Right ventricle myocardium inferior (tissue), 1 donor: ENCODE measurements at places on chromosomes 12 and 14. TPM values are rescaled to one million over a fixed set of nuclear protein-coding genes. Genes with fewer than 3 reads are reported as not detected.
A peak's percentile ranks its signal among the peaks of the same experiment; 100 is the strongest.

GRCh38 chr14:100313464-100314230 lies 7.4 kb upstream of the SLC25A29 start:
- DNase-seq = no peak

- DNase-seq = no peak
Observed at GRCh38 chr12:43009846-43010240, 420.3 kb upstream of the PRICKLE1 start.

DNA sequence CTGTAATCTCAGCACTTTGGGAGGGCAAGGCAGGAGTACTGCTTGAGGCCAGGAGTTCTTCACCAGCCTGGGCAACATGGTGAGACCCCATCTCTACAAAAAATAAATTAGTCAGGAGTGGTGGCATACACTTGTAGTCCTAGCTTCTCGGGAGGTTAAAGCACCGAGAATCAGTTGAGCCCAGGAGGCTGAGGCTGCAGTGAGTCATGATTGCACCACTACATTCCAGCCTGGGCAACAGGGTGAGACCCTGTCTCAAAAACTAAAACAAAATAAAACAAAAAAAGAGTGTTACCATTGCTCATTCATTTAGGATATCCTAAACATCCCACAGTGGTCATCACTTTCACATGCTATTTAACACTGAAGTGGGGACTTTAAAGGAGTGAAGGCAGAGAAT lies 7.8 kb downstream of the NEK9 start:
- no peak for DNase-seq

- no peak for DNase-seq
Observed at GRCh38 chr12:130813436-130813835, 25.6 kb downstream of the STX2 start.

- no peak for DNase-seq
Observed at GRCh38 chr12:50581226-50582184, 76.7 kb downstream of the DIP2B start.

DNA sequence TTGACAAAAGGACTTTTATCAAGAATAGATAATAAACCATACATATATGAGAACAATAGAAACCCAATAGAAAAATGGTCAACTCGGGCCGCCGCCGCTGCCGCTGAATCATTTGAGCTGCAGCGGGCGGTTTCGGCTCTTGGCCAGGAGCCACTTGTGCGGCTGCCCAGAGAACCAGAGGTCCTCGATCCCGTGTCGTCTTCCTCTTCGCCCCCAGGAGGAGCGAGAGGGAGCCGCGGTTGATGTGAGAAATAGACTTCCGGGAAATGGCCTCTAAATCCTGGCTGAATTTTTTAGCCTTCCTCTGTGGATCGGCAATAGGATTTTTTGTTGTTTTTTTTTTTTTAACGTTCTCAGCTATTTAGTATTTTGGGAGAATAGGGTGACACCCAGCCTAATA lies 44.8 kb downstream of the CPSF6 start:
- DNase-seq = peak; percentile 83

DNA sequence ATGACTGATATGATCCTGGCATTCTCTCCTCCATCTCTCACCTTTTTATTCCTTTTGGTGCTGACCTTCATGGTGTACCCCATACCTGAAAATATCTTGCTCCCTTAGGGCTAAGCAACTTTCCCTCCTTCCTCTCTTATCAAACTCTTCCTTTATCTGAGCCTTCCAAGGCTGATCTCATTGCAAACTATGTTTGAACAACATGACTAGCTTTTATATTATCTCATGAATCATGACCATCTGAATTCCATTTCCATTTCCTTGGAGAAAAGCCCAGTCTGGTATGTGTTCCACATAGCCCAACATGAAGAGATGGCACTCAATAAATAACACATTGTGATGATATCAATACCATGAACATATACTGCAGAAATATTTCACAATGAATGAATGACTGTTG lies 111.6 kb downstream of the TSPAN8 start:
- no peak for DNase-seq

DNA sequence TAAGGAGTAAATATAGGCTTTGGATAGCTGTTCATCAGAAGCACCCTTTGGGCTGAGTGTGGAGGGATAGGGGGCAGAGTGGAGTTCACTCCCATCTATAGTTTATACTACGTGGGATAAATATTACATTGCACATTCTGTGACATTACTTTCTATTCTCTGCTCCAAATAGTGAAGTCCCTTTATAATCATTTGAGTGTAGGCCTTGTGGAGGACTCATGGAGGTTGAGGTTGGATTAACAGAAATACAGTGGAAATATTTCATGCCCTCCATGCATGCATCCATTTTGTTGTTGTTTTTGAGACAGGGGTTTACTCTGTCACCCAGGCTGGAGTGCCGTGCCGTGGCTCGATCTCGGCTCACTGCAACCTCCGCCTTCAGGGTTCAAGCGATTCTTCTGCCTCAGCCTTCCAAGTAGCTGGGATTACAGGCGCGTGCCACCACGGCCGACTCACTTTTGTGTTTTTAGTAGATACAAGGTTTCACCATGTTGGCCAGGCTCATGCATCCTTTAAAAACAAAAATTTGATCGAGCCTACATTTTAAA lies 1.4 kb downstream of the CHPT1 start:
- no peak for DNase-seq

DNA sequence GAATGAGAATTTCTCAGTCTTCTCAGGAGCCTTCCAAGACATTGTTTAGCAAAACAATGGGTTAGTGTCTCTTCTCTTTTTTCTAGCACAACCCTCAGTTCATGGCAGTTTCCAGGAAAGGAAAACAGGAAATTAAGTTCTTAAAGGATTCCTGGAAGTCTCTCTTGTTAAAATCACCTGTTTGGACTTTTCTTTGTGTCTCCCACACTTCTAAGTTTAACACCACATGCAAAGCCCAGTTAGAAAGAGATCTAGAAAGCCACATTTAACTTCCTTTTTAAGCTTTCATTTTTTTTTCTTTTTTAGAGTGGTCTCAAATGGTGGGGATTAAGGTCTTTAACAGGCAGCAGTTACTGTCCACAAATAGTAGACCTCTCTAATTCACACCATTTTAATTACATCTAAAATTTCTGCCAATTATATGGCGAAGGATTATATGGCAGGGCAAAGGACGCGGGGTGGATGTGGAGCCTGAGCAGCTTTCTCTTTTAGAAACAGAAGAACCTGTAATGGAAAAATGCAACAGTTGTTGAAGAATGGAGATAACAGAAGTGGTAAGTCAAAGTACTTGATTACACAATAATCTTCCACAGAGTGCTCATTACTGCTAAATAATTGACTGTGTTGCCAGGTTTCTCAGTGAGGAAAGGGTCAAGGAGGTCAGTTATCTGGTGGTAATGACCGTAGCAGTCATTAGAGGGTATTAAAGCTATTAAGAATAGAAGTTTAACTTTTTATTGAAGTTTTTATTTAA lies 298.6 kb downstream of the AKAP6 start:
- DNase-seq = no peak

GRCh38 chr12:84954415-84954814 lies 41.8 kb upstream of the SLC6A15 start:
- DNase-seq = no peak

DNA sequence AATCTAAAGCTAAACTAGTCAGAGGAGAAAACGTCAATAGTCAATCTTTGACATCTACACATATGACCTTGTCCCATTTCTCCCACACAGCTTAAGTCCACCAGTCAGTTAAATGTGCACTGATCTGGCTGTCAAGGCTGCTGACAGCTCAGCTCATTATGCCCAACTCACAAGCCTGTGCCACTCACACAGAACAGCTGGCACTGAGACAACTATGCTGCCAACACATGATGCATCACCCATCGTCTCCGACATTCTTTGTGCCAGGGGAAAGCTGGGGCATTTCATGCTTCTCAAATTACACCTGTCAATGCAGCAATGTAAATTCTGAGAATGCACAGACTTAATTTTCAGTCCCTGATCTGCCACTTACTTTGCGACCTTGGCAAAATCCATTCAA lies 25.3 kb downstream of the GNS start:
- no peak for DNase-seq

GRCh38 chr12:5166976-5167375 lies 123.3 kb downstream of the KCNA5 start:
- DNase-seq = no peak

DNA sequence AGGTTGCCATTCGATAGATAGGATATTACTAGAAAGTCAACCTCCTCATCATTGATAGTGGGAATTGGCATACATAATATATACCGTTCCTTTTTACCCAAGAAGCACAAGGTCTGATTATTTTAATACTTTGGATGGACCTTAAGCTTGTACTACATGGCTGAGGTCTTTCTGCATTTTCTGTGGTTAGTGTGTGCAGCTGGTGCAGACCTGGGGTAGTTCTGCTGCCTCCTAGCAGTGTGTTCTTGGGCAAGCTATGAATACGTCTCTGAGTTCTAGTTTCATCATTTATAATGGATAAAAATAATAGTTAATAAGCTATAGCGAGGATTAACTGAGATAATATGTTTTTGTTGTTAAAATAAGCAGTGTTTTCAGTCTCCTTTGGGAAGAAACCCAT lies 2.2 kb downstream of the ZDHHC17 start:
- no peak for DNase-seq

GRCh38 chr14:71430678-71431376 lies 501.4 kb upstream of the RGS6 start:
- DNase-seq = no peak

DNA sequence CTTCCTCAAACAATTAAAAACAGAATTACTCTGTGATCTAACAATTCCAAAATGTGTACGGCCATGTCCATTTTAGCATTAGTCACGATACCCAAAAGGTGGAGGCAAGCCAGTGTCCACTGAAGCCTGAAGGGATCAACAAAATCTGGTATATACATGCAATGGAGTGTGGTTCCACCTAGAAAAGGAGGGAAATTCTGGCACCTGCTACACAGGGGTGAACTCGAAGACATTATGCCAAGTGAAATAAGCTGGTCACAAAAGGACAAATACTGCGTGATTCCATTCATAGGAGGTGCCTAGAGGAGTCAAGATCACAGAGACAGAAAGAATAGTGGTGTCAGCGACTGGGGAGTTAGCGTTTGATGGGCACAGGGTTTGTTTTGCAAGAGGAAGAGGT lies 331.4 kb downstream of the MED13L start:
- no peak for DNase-seq

DNA sequence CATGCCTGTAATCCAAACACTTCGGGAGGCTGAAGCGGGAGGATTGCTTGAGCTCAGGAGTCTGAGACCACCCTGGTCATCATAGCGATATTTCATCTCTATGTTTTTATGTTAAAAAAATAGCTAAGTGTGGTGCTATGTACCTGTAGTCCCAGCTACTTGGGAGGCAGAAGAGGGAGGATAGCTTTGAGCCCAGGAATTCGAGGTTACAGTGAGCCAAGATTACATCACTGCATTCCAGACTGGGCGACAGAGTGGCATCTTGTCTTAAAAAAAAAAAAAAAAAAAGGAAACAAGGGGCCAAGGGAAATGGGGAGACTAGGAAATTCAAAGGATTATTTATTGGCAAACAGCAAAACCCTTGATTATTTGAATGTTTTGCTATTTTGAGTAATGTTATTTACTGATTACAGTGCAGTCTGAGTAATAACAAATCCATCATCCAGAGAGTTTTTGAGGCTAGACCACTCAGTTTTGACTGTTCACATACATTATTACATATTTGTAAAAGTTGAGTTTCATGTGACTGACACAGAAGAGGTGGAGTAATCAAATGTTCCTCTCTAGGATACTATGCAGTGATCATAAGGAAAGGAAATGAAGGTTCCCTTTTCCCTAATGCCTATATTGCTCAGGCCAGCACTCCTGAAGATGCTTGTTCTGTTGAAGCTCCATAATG lies 40.8 kb downstream of the PRKCH start:
- no peak for DNase-seq

DNA sequence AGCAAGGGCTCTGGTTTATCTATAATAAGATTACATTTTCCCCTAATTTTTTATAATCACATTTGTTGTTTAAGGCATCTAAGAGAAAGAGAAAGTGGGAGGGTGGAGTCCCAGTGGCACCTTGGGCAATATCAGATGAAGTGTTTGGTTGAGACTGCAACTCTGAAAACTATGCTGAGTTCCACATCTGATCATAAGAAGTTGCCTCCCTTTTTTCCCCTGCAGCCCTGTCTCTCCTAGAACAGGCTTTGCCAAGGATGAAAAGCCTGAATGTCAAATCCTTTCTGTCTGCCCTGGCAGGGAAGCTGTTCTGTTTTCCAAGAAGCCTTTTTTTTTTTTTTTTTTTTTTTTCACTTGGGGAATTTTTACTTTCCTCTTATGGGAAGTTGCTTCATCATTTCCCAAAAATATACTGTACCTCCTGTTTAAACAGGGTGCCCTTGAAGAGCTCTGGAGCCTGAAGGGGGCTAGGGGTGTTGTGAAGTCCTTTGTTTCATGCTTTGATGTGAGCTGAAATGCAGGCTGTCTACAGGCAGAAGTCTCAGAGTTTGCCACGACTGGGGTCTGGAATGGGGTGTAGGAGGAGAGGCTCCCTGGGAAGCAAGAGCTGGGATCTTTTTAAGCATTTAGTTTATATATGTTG lies 71.3 kb downstream of the SUSD6 start:
- DNase-seq = no peak

DNA sequence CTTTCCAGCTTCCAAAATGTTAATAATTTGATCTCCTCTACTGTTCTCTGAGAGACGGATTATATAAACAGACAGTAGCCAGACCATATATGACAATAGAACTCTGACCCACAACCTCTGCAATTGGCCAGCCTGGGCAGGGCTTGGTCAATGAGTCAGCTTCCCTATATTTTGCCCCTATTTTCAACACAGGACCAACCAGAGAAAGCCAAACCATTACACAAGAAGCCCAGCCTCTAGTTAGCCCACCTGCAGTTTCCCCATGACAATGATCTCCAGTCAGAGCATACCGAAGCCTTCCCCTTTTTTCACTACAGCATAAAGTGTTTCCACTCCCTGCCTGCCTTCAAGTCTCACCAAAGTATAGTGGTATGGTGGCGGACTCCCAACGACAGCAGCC lies 7.6 kb upstream of the EXD2 start:
- DNase-seq = no peak

DNA sequence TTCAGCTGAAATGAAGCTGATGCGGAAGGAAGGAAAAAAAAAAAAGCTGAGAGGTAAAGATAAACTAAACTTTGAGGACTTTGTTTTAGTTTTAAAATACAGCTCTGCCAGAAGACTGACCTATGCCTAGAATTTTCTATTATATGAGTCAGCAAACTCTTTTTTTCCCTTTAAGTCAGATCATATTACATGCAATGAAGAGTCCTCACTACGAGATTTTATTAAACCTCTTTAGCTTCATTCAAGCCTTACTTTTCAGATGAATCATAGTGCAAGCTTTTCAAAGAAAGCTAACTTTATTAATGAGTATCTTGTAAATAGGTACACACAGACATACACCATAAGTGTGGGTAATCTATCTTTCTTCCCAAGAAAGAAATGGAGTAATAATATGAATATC lies 57.8 kb upstream of the FSCB start:
- no peak for DNase-seq

Gene MARCHF9
- 14.5 TPM for total RNA-seq

Gene SIX6
- not detected for total RNA-seq

Gene PRB2
- not detected for total RNA-seq

Gene ENDOU
- not detected for total RNA-seq

Gene KCNH3
- 0.27 TPM for total RNA-seq

Gene TSPAN19
- 0.49 TPM for total RNA-seq

Gene DCN
- total RNA-seq = 1,037 TPM

Gene GPR84
- 0.22 TPM for total RNA-seq

Gene SLCO1B1
- not detected for total RNA-seq

Gene CRY1
- 7.4 TPM for total RNA-seq

Gene ANO4
- 0.24 TPM for total RNA-seq

Gene TEP1
- 8.2 TPM for total RNA-seq
